Glutamatergic neuron (in vitro differentiated cells): ENCODE measurements at places on chromosomes 2 and 18. TPM values are rescaled to one million over a fixed set of nuclear protein-coding genes. Genes with fewer than 3 reads are reported as not detected.

CD8B gene
- not detected for total RNA-seq

- peaks cover 10% of the 10 kb centered on the region for H3K36me3 ChIP-seq
- H3K27ac ChIP-seq: no peak overlapping the region
- H3K4me3 ChIP-seq: no peak overlapping the region
- peaks cover 2% of the 10 kb centered on the region for H3K4me1 ChIP-seq
- H3K27me3 ChIP-seq: no peaks in the 10 kb centered on the region
These were observed 3.5 kb upstream of the C2orf74 start for GRCh38 chr2:61158356-61158955.

DNA sequence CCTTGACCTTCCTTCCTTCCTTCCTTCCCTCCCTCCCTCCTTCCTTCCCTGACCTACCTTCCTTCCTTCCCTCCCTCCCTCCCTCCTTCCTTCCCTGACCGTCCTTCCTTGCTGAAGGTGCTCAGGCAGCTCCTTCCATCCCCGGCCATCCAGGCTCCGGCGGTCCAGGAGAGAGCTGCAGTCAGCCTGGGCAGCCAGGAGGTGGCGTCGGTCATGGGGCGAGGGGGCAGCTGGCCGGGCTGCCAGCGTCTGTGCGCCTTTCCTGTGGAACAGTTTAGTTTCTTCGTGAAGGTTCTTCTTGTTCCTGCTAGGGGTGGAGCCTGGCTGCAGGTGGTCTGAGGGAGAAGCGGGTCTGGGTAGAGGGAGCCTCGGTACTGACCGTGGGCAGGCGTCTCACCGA is 15.7 kb downstream of the GPR35 start:
- H3K4me3 ChIP-seq: no peak overlapping the region
- peaks cover 8% of the 10 kb centered on the region for H3K27me3 ChIP-seq
- no peak overlapping the region for H3K27ac ChIP-seq
- peak; percentile 83 for DNase-seq
- H3K4me1 ChIP-seq: no peaks in the 10 kb centered on the region

DNA sequence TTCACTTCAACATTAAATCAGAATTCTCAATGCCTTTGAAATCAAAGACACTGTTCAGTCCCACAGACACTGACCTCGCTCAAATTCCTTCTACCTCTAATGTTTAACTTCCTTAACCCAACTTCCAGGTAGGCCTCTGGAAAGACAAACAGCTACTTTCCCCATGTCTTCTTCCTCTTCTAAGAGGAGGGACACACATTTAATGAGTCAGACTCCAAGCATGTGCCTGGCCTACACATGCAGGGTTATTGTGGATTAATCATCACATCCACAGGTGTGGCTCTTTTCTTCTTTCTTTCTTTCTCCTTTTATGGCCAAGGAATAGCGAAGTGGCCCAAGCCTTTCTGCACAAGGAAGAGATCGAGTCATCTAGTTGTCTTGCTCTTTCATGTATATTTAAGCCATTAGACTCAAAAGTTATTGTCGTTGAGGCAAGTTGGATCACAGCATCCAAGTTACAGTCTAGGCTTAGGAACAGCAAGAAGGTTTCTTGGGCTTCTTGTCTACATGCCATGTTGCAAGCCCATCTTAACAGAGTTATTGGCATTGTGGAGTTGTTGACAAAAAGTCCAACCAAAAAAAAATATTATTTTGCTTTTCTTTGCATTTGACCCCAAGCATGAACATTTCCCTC is 387.8 kb downstream of the IRS1 start:
- no peak overlapping the region for H3K27ac ChIP-seq
- peaks cover 19% of the 10 kb centered on the region for H3K4me1 ChIP-seq
- H3K27me3 ChIP-seq: no peaks in the 10 kb centered on the region
- no peak for DNase-seq

DNER gene
- 36.0 TPM for total RNA-seq

GRCh38 chr2:15911686-15912085 is 28.7 kb upstream of the MYCN start:
- DNase-seq: no peak
- no peaks in the 10 kb centered on the region for H3K36me3 ChIP-seq
- H3K27ac ChIP-seq: no peak overlapping the region
- peaks cover 7% of the 10 kb centered on the region for H3K27me3 ChIP-seq

CHRNG gene
- 3.5 TPM for total RNA-seq

AMER3 gene
- 20.6 TPM for total RNA-seq

DNA sequence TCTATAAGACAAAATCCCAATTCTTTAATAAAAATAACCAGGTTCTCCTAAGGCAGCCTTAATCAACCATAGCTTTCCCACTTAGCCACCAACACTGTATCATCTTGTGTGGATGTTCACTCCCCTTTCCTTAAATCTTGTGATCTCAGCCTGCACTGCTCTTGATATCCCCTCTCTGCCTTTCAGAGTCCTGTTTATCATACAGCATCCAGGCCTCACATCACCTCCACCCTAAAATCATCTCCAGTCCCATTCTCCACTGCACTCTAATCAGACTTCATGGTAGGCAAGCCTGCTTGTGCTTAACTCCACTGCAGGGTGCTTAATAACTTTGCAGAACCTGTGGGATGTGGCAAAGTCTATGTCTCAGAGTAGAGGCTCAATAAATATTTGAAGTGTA is 18.8 kb downstream of the ARHGAP15 start:
- no peaks in the 10 kb centered on the region for H3K36me3 ChIP-seq
- H3K27me3 ChIP-seq: no peaks in the 10 kb centered on the region
- no peak overlapping the region for H3K27ac ChIP-seq
- H3K4me1 ChIP-seq: no peaks in the 10 kb centered on the region
- DNase-seq: no peak

DNA sequence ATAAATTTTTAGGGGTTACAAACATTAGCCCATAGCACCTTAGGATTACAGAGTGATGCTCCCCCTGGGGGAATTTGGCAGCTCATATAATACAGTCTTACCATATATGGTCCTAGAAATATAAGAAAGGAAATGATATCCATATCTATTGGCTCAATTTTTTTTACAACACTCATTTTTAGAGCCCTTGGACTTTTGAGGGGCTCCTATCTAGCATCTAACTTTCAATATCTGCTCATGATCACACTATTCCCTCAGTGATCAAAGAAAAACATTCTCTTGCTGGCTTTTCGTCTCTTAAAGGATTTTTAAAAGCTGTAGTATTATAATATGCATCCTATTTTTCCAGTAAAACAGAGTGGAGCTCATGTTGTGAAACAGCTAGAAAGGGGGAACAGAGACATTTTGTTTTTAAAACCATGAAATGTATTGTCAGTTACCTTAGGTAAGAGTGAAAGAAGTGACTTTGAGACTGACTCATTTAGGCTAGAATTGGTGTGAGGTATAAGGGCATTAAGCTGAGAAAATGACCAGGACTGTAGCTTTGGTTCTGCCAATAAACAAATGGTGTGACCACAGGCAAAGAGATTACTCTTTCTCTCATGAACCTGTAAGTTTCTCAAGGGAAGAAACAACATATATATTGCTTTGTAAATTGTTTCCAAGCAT is 65.8 kb downstream of the ALPK2 start:
- H3K27me3 ChIP-seq: peaks cover 2% of the 10 kb centered on the region
- peaks cover 13% of the 10 kb centered on the region for H3K36me3 ChIP-seq
- H3K27ac ChIP-seq: no peak overlapping the region
- no peak for DNase-seq
- peaks cover 4% of the 10 kb centered on the region for H3K4me1 ChIP-seq

GRCh38 chr18:2410688-2411087 is 160.6 kb downstream of the METTL4 start:
- H3K27me3 ChIP-seq: no peaks in the 10 kb centered on the region
- H3K27ac ChIP-seq: no peak overlapping the region
- DNase-seq: no peak
- no peaks in the 10 kb centered on the region for H3K36me3 ChIP-seq
- H3K4me1 ChIP-seq: no peaks in the 10 kb centered on the region

MERTK gene
- 2.3 TPM for total RNA-seq

CFAP65 gene
- total RNA-seq: 1.1 TPM

DNA sequence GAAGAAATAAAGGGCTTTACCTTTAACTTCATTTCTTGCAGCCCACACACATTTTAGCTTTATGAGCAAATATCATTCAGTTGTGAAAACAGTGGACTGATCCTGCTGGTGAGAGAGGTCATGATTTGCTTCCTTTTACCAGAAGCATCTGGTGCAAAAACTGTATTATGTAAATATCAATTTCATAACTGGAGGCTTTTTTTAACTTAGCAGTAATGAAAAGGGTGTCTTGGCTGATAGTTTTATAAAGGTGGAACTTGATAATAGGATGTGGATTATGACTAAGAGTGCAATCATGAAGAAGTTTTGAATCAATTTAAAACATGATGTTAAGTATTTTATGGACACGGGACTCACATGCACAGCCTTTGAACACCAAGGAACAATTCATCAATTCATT is 304.4 kb downstream of the GULP1 start:
- DNase-seq: no peak
- no peaks in the 10 kb centered on the region for H3K27me3 ChIP-seq
- no peak overlapping the region for H3K4me3 ChIP-seq
- H3K27ac ChIP-seq: no peak overlapping the region

- no peaks in the 10 kb centered on the region for H3K4me1 ChIP-seq
- DNase-seq: no peak
- H3K4me3 ChIP-seq: no peak overlapping the region
- peaks cover 2% of the 10 kb centered on the region for H3K27me3 ChIP-seq
These were observed 149.5 kb upstream of the RBBP8 start for GRCh38 chr18:22783662-22784076.
